Activated T-helper 17 cell treated with anti-CD3 and anti-CD28 coated beads, Interleukin-2, amount 50 U/mL, for 72 hours (primary cell): ENCODE measurements at places on chromosomes 5 and 9.

DNA sequence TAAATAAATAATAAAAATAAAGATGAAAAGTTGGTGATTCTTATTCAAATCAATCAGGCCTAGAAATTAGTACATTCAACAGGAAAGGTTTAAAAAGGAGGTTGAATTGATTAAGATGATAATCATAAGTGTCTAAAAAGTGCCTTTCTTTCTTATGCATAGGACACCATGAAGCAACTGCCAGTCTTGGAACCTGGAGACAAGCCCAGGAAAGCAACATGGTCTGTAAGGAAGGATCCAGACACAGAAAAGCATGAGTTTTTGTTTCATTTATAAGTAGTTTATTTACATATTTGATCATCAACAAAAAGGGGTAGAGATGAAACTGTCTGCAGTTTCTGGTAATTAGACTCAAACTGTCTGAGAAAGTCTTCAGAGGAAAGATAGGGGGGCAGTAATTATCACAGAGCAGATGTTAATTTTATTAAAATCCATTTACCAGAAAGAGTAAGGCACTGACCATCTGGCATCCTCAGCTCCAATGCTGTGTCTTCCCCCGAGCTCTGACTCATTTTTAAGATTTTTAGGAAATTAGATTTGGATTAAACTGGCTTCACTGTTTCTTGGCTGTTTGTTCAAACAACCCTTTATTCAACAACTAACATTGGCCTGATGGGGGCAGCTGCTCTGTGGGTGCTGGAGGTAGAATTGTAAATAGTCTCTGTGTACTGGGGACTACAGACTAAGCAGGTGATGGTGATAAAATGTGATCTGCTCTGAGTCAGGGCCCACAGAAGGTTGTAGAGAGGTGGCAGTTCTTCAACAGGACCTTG, 2.7 kb downstream of the RABEPK start:
- ATAC-seq = no peak

DNA sequence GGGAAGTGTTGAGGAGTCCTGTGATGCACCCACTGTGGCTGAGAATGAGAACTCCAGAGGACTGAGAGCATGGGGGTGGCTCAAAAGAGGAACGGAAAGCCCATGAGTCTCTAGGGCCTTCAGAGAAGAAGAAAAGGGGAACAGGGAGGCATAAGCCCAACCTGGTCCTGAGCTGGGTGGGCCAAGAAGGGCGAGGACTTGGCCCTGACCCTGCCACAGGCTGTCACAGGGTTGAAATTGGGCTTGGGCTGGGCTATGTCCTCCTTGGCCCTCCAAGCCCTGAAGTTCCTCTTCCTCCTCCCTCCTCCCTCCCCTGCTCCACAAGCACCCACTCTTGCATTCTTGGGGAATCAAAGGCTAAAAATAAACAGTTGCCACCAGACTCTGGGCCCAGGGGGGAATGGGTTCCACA, 49.3 kb upstream of the PPARGC1B start:
- ATAC-seq = no peak

- ATAC-seq = no peak
These were observed 67.3 kb downstream of the PSMB7 start for GRCh38 chr9:124347968-124348358.

- no peak for ATAC-seq
These were observed 11.1 kb downstream of the PRRC2B start for GRCh38 chr9:131404987-131405386.

DNA sequence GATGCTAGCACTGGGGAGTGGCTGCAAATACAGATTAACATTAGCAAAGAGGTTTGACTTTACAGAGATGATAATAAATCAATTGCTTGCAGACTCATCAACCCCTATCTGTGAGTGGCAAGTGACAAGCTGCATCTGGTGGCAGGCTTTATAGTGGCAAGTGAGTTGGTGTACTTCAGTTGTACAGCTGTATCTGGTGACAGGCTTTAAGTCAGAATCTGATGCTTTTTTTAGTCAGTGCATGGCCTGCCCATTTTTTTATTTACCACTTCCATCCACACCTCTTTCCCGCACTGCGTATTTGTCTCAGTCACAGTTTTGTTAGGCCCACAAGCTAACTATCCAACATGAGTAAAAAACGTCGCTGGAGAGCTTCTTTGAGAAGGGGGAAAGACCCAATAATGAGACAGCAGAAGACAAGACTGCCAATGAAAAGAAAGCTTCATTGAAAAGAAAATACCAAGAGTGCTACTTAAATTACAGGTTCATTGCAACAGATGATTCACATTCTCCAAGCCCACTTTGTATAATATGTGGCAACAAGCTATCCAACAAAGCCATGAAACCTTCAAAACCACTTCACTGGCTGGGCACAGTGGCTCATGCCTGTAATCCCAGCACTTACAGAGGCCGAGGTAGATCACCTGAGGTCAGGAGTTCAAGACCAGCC, 23.1 kb downstream of the ANP32B start:
- no peak for ATAC-seq

- no peak for ATAC-seq
These were observed 1424.5 kb upstream of the NUDT12 start for GRCh38 chr5:104987074-104987473.

DNA sequence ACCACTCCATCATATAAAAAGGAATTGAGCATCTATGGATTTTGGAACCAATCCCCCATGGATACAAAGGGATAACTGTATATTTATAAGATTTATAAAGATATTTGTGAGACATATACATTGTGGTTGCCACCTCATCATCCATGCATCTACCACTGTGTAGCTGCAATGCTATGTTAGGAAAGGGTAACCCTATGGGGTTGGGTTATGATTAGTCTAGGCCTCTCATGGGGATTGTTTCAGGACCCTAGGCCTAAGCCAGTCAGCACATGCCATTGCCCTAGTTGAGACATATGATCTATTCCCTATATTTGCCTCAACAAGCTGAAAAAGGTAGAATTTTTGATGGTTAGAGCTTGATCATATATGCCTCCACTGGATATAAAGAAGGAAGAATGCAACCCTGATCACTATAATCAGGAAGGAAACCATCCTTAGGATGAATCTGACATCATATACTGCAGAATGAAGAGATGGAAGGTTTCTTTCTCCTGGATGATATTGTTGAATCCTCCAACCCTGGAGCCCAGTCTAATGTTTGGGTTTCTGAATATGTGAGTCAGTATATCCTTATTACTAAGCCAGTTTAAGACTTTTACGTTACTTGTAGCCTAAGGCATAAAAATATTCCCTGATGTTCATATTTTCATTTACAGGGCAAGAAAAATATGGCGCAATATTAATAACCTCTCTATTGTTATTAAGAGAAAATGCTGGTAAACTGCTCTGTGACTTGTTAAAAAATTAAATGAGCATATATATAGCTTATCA, 94.2 kb downstream of the ADAMTS19 start:
- ATAC-seq = no peak

GRCh38 chr5:16493261-16493660, 27.7 kb upstream of the ZNF622 start:
- no peak for ATAC-seq

DNA sequence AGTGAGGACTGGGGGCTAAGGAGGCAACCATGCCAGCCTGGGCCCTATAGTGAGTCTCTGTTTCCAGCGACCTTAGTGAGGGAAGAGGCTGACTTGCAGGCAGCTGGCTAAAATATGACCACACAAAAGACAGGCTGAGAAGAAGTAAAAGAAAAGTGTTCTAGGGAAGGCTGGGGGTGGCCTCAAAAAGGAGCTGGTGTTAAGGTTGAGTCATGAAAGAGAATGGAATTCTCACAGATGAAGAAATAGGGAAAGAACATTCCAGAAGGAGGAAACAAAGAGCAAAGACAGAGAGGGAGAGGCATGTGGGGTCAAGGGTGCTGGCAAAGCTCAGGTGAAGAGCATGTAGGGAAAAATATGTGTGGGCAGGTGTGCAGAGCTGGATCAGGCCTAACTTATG, 302.7 kb upstream of the RFX3 start:
- no peak for ATAC-seq

GRCh38 chr5:131079232-131079631, 85.8 kb downstream of the HINT1 start:
- no peak for ATAC-seq

DNA sequence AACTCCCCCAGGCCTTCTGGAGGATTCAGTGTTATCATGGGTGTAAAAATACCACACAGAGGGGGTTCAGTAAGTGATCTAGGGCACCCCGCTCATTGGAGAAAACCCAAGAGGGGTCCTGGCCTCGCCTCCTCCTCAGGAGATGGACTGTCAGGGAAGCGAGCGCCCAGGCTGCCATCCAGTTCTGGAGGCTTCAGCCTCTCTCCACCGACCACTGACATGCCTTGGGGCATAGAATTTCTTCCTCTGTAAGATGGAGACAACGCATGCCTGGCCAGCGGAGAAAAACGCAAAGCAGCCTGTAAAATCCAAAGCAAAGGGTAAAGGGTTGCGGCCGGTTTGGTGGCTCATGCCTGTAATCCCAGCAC, 165.4 kb downstream of the COL23A1 start:
- no peak for ATAC-seq

GRCh38 chr5:79256563-79256962, 20.6 kb downstream of the JMY start:
- ATAC-seq = no peak

DNA sequence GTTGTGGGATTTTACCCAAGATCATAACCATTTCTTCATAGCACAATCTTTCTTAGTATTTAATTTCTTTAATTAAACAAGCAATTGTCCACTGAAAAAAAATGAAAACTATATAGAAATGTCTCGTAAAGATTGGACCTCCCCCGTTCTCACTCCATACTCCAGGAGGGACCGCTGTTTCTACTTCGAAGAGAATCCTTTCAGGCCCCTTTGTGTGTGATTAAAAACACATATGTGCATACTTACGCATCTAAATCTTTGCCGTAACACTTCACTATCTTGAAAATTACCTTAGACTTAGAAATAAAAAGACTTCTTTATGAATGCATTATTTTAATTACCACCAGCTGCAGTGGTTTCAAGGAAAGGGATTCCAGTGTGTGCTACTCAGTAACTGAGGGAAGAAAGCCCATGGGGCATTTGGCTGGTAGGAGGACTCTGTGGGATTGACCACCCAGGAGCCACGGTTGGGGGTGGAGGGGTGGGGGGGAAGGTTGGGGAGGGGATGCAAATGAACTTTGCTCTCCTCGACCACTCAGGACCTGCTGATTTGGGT, 209.1 kb downstream of the FAM114A2 start:
- ATAC-seq = no peak

DNA sequence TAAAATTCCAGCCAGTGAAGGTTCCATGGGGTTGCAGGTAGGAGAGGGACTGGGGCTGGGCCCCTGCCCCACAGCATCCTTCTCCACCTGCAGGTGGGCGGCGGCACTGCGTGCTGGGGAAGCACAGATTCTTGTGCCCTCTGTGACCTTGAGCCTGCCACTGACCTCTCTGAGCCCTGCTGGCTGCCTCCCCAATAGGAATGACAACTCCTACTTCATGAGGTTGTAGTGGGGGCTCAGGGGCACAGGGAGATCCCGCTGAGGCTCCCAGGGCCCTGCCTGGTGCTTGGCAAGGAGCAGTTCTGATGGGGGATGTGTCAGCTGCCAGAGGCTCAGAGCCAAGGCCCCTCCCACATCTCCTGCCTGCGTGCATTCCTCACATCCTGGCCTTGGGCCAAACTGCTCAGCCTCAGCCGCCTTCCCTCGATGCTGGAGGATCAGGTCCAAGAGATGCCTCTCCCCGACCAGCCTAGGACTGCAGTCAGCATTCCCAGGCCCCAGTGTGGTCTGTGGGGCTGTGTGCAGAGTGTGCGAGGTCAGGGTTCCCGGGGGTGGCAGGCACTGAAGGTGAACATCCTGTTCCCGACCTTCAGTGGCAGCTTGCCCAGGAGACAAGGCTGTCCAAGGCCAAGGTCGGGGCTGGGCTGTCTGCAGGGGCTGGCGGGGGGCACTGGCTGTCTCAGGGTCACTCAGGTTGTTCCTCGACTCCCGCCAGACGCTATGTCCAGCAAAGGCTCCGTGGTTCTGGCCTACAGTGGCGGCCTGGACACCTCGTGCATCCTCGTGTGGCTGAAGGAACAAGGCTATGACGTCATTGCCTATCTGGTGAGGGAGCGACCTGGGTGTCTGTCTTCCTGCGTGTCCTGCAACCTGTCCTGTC, 7.0 kb downstream of the ASS1 start:
- ATAC-seq = peak; percentile 55

DNA sequence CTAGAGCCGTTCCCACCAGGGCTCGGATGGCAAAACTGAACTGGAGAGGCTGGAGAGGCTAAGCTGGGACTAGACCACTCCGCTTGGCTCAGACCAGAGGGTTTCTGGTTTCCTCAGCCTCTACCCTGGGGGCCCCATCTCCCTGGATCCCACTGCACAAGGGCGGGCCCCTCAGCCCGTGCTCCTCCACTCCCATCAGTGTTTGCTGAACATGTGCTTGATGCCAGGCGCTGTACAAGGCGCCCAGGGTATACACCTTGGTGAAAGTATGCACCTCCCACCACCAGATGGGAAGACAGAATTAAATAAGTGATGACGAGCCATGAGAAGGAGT, 18.0 kb downstream of the GPX3 start:
- no peak for ATAC-seq

- no peak for ATAC-seq
These were observed 9.0 kb upstream of the PHF2 start for GRCh38 chr9:93567271-93567959.

DNA sequence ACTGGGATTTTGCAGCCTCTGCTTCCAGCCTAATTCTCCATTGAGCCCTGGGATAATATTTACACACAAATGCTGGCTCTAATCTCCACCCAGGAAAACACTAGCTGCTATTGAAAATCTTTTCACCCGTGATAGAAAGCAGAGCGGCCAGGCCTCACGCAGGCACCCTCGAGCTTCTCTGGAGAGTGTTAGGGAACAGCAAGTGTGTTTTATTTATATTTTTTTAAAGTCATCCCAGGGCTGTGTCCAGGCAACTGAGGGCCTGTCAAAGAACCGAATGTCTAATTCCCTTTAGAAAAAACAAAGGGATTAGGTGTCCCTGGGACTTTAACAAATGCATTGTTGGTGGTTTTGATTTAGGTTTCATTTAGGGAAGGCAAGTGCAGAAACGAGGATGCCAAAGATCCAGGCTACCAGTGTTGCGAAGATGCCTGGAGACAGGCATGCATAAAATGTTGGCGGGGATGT, 51.2 kb upstream of the SPRY4 start:
- no peak for ATAC-seq

DNA sequence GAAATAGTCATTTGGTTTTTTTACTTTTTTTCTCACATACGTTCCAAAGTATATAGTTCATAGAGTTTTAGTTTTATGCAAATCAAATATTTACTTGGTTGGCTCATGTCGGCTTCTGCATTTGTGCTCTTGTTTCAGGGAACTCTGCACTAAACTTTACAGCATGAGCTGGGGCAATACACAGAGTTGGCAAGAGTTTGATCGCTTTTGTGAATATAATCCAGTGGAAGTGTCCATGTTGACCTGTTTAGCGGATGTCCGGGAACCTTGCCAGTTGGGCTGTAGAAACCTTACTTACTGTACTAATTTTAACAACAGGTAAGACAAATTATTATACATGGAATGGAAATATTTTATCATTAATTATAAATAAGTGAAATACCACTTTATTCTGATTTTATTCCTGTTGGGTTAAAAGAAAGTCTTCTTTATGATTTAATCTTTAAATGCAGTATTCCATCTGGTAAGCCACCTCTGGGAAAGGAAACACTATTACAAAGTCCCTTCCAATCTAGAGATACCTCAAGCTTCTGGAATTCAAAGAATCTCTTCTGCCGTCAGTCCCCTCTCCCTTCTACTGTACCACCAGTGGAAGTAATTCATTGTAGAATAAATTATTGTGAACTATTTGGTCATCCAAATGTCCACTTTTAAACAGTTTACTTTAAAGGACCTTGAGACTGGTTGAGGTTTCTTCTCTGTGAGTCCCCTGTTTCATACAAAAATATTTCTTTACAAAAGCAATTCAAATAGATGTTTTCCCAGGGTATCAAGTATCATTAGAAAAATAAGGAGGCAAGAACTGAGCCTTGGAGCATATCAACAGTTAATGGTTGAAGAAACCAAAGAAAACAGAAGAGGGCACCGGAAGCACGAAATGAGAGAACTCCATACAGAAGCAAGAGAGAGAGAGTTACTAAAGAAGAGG, 45.2 kb upstream of the GLIPR2 start:
- ATAC-seq = no peak
